ENCODE measurements at places on chromosomes 11 and 22.
A peak's percentile ranks its signal among the peaks of the same experiment; 100 is the strongest.

DNA sequence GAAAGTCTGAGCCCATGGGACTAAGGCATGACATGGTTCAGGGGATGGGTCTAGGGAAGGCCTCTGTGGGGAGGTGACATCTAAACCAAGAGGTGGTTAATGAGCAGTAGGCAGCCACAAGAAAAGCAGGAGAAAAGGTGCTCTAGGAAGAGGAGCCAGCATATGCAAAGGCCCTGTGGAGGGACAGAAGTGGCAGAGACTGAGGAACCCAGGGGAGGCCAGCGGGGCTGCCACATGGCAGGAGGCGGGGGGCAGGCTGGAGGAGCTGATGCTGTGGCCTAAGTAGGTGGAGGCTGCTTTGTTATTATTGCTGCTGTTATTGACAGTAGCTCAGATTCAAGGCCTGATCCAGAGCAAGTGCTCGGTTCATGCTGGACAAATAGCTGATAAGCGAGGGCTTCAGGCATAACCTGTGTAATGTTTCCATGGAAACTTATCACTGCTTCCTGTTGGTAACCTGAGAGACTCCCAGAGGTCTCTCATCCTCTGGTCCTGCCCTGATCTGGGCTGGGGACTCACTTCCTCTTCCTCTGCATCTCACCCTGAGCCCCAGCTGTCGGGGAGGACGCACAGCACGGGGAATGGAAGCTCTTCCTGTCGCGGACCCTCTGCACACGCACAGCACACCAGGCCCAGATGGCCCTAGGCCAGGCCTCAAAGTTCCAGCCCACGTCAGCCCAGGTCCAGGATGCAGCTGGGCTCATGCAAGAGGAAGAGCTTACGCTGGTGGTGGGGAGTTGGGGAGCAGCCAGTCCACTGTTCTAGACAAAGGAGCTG lies 75.2 kb upstream of the TP53I11 start:
- DNase-seq: peak; percentile 25

GRCh38 chr11:112499153-112499880 lies 238.7 kb upstream of the PLET1 start:
- DNase-seq: no peak

DNA sequence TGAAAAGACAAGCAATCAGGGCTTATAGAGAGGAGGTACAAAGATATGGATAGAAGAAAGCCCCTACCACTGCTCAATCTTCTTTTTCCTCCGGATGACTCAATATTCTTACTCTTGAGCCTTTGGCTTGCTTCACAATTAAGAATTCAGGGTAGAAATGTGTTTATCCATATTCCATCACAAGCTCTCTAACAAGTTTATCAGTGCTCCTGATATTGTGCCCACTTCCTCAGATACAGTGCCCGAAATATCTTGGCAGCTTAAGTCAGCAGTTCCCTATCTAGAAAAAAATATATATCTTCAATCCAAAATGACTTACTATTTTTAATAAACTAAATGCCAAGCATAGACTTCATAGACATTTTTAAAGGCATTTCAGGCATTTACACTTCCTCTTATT lies 255.1 kb upstream of the FAT3 start:
- DNase-seq: no peak

DNA sequence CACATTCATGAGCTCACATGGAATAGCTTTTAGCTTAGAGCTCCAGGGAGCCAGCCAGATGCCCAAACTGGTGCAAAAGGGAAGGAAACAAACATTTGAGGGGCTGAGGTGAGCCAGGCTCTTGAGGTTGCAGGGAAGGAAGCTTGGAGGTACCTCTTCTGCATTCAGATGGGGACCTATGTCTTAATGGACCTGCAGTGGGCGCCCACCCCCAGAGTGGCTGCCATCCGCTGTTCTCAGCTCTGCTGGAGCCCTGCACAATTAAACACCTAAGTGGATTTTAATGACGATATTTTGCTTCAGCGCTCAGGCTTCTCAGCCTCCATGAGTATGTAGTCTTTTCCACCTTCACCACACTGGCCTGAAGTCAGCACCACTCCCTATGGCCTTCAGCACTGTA lies 100.8 kb downstream of the LDLRAD3 start:
- no peak for DNase-seq

GRCh38 chr22:31607696-31608095 lies 54.3 kb downstream of the PISD start:
- DNase-seq: no peak

GRCh38 chr11:45927332-45927683 lies 4.9 kb downstream of the LARGE2 start:
- no peak for DNase-seq

GRCh38 chr11:66981976-66982578 lies 7.0 kb downstream of the C11orf86 start:
- peak; percentile 17 for DNase-seq

- DNase-seq: no peak
Observed at GRCh38 chr22:21098099-21098671, 52.4 kb downstream of the LRRC74B start.

- DNase-seq: no peak
Observed at GRCh38 chr11:133953547-133953946, 3.2 kb downstream of the IGSF9B start.

- no peak for DNase-seq
Observed at GRCh38 chr11:47904048-47904447, 55.9 kb upstream of the NUP160 start.

GRCh38 chr11:35274909-35275785 lies 136.2 kb downstream of the CD44 start:
- DNase-seq: peak; percentile 61

DNA sequence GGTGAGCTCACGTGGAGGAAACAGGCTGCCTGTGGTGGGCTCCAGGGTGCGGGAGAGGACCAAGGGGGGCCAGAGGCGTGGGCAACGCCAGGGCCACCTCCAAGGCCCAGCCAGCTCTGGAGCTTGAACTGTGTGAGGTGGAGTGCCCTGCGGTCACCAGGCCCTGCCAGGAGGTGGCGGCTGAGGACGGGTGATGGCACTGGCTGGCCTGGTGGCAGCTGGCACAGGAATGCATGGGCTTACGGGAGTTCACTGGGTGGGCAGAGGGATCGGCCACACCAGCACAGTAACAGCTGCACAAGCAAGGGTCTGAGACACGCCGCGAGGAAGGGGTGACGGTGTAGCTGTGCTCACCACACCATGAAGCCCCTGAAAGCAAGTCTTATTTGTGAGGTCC lies 15.8 kb downstream of the TOLLIP start:
- peak; percentile 29 for DNase-seq

GRCh38 chr22:38305471-38306448 lies 11.5 kb downstream of the CSNK1E start:
- no peak for DNase-seq

DNA sequence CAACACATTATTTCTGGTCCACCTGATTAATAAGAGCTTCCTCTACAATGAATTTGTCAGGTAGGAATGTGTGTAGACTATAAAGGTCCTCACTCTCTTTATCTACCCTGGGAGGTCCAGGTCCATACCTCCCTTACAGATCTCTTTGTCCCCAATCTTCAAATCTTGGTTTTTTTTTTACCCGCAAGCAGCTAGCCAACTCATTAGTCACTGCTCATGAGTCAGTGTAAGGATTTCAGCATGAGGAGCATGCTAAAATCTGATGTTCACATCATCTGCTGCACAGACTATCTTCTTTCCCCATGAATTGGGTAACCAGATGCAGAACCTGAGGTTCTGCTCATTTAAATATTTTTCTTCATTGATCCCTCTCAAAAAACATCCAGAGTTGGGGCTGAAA lies 397.0 kb upstream of the ISX start:
- DNase-seq: no peak

GRCh38 chr11:126328444-126328843 lies 24.6 kb downstream of the DCPS start:
- no peak for DNase-seq

DNA sequence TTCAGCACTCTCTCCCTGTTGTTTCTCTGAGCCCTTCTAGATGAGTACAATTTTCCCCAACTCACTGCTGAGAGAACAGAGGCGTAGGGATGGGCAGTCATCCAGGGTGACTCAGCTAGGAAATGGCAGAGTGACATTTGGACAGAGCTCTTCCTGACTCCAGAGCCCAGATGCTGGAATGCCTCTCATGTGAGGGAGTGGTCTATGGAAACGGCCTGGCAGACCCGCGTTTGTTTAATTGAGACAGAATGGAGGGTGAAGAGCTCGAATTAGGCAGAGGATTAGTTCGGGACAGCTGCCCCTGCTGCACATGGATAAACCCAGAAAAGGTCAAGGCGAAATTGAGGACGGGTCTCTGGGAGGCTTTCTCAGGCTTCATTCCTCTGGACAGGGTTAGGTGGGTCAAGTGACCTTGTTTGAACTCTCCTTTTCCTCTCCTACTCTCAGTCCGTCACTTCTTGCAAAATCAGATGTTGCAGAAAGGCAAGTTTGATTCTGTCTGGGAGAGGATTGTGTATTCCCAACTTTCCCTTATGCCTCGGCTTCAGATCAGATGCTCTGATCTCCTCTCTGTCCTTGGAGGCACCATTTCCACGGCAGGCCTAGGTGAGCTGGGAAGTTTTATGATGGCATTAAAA lies 7.6 kb upstream of the LMO2 start:
- DNase-seq: peak; percentile 45

DNA sequence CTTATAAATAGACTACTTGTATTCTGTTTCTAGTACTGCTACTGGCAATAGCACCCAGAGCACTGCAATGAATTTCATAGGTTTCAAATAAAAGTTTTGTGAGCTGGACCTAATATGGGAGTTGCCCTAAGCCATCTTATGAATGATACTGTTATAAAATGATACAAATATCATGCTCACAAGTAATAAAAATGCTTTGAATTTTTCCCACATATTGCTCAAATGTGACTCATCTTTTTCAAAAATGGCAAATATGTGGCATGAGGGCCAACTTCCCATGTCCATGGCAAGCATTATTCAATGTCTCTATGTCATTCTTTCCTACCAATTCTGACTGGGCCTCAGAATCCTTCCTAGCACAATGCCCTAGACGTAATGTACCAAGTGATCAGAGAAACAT lies 137.6 kb downstream of the TRPC6 start:
- DNase-seq: no peak

DNA sequence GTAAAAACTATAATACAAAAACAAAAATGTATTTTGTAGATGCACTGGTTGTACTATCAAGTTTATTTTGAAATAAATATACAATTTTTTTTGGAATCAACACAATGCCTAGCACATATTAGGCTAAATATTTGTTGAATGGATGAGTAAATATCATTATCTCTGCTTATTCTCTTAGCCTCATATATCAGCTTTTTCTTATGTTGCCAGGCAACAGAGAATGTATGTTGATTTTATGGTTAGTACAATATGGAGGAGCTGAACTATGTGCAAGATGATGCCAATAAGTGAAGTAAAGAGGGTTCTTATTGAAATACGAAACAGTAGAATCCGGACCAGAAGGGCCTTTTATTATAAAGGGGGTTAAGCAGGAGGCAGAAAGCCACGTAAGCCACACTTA lies 94.9 kb downstream of the FAR1 start:
- DNase-seq: no peak

- no peak for DNase-seq
Observed at GRCh38 chr11:47864901-47865300, 16.8 kb upstream of the NUP160 start.

DNA sequence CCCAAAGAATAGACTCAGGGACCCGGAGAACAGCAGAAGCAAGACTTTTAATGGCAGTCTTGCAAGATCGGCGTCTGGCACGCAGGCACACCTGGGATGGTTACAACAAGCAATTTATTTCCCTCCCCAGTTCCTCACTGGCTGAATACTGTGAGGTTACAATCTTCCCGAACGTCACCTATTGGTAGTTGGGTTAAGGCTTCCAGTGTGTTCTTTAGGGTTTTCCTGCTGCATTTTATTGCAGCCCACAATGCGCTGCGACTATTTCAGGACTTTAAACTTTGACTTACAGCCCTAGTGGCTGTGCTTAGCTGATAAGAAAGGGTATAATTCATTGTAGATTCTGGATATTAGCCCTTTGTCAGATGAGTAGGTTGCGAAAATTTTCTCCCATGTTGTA lies 11.5 kb upstream of the TRIM68 start:
- no peak for DNase-seq

DNA sequence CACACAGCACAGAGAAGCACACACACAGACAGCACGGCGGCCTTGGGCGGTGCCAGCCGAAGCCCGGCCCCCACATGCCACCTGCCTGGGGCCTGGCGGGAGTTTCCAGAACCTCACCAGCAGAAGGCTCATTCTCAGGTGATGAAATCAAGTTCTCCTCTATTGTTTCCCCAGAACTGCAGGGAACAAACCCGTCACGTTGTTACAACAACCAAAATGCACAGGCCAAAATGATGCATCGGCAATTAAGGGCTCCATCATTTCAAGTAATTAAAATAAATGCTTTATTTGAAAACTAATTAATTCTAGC lies 30.8 kb downstream of the GNB1L start:
- no peak for DNase-seq

DNA sequence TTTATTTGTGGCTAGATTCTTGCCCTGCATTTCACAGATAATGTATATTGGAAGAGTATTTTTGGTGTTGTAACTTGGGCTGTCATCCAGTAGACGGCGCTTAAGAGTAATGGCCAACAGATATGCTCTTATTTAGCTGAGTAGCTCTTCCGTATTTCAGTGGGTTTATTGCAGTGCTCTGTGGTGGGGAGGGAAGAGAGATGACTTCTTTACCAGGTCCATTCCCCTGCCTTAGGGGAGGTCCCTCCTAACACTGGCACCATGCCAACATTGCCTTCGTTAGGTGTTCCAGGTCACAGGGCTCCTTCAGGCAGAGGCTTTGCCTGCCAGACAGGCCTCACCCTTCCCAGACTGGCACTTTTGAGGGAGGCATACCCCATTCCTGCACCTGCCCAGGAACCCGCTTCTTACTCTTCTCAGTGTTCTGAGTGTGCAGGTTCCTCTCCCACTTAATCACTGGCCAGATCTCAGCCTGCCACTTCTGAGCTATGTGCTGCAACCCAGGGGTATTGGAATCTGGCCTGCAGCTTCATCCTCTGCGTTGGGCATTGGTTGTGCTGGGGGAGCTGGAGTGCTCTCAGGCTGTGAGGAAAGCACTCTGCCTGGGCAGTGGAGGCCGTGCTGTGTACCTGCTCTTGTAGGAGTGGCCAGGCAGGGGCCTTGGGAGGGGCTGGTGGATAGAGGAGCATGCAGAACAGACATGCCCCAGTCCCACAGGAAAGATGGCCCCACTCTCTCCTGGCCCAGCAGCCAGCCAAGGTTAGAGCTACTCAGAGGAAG lies 29.4 kb upstream of the SLN start:
- DNase-seq: no peak

DNA sequence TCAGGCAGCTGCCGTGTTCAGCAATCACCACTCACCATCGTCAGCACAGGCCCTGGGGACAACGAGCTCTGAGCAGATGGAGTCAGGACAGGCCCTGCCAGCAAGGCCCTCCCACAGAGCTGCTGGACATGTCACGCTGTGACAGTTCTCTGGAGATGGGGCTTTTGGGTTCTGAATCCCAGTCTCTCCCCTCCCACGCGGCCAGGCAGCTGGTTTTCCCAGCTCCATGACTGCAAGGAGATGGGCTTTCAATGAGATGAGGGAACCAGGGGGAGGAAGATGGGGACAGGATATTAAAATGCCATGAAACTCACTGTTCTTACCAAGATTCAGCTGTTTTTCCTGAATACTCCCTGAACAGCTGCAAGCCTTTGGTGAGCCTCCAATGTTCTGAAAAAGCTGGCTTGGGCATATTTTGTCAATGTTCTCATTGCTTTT lies 305.9 kb downstream of the BRD1 start:
- no peak for DNase-seq
